ENCODE measurements at places on chromosomes 5 and 9.

GRCh38 chr9:110844121-110844520 lies 175.5 kb downstream of the MUSK start:
- DNase-seq = no peak

DNA sequence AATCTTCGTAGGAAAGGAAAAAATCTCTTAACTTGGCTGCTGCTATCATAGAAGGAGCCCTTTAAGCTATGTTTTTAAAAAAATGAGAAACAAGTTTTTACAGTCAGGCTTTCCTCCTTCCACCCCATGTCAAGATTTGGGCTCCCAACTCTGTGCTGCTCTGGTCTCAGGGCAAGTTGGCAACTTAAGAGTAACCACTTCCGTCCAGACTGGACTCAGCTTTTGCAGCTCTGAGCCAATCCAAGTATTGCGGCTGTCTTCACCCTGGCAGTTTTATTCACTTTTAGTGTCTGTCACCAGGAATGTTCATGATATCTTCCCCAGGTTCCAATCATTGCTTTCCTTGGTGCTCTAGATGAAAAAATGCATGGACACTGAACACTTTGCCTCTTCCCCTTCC lies 115.9 kb upstream of the GAS1 start:
- DNase-seq = no peak

DNA sequence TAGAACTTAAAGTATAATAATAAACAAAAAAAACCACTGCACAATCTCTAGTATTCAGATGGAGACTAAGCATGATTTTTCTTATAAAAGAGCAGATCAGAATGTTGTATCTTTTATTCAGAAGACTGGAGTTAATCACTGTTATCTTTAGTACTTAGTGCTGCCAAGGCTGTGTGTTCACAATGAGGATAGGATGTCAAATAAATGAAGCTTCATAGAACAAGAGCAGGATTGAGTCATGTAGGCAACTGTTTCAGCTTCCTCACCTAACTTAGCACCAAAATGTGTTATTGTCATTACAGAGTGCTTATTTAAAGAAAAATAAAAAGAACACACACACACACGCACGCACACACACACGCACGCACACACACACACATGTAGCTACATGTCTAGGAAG lies 58.1 kb upstream of the CDKN2B start:
- no peak for DNase-seq

- DNase-seq = peak; percentile 6
Observed at GRCh38 chr5:1004461-1005248, 3.9 kb upstream of the NKD2 start.

GRCh38 chr5:10689391-10690081 lies 71.5 kb downstream of the DAP start:
- no peak for DNase-seq

DNA sequence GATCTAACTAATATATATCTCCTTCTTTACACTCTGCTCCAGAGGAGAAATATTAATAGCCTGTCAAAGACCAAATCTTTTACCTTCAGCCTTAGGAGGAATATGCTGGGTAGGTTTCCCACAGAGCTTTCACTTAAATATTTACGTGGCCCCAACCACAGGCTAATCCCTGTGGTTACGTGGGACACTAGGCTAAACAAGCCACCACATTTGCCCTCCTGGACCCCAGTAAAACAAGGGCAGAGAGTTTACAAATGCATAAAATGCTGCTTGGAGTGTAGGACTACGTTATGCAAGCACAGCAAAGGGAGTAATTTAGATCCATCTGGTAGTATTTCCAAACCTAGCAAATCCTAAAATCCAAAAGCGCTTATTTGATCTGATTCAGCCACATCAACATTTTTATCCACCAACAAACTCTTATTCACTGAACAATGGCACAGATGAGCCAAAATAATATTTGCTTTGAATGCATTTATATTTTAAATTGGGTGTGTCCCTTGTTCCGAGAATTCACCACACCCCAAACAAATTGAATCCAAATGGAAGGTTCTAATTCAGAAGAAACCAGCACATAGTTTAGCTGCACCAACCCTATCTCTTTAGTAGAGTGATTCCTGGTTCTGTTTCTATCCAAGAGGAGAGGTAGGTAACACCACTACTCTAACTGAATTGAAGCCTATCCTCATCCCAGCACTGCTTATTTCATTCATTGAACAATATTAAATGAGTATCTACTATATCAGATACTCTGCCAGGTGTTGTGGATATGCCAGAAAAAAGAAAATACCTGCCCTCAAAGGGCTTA lies 179.0 kb downstream of the TSSK1B start:
- DNase-seq = no peak

DNA sequence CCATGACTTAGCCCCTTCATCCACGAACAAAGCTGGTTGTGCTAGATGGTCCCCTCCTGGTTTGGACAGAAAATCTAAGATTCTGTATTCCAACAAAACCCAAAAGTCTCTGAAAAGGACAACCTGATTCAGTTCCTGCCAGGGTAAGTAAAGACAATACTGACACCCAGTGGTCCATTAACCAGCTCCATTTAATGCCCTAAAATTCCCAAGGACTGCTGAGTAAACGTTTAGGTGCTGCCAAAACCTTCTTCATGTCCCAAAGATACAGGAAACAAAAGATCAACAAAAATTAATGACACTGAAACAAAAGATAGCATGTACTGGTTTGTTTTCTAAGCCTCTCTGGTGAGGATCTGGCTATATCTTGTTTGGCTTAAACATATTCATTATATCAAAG lies 25.3 kb upstream of the PPP1R2B start:
- DNase-seq = peak; percentile 69

- peak; percentile 35 for DNase-seq
Observed at GRCh38 chr9:90641884-90642487, 638 bp downstream of the DIRAS2 start.

GRCh38 chr9:16044579-16044881 lies 491.7 kb downstream of the CCDC171 start:
- no peak for DNase-seq

GRCh38 chr9:99197124-99197630 lies 24.6 kb downstream of the ALG2 start:
- DNase-seq = no peak

- no peak for DNase-seq
Observed at GRCh38 chr9:111805830-111806241, 11.1 kb upstream of the SHOC1 start.

DNA sequence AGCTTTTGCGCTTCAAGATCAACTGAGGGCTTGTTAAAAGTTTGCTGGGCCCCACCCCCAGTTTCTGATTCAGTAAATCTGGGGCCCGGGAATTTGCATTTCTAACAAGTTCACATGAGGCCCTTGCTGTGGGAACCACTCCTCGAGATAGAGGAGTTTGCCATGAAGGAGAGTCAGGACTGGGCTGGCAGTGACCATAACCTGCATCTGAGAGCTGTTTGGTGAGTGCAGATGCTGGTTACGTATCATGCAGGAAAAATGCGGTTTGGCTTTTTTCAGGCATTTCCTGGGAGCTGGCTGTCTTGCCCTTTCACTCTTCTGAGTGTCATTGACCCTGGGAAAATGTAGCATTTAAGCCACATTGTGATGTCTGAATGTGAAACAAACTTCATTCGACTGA lies 9.4 kb upstream of the ANGPTL2 start:
- DNase-seq = no peak

DNA sequence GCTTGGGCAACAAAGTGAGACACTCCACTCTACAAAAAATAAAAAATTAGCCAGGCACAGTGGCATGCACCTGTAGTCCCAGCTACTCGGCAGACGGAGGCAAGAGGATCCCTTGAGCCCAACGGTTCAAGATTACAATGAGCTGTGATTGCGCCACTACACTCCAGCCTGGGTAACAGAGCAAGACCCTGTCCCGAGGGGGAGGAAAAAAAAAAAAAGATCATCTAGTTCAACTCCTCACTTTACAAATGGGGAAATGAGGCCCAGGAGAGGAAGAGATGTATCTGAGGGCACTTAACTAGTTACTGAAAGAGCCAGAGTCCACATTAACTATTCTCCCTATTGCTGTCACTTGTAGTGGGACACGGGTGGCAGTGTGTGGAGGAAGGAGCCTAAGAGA lies 13.8 kb downstream of the PDCL start:
- DNase-seq = no peak

DNA sequence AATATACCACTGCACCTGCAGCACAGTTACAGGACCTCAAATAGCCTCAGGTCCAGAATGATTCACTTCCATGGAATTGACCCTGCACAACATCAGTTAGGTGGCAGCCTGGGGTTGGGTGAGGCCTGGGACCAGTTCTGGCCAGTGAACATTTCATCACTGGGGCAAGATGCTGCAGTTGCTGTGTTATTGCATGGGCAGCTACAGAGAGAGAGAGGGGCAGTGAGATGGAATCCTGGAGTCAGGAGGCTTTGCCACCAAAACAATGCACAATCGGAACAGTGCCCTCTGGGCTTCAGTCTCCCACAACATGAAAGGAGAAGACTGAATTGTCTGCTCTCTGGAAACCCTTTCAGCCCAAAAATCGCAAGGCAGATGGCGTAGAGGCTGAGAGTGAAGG lies 51.8 kb downstream of the SH3TC2 start:
- DNase-seq = peak; percentile 42

- no peak for DNase-seq
Observed at GRCh38 chr5:157864067-157864466, 5.1 kb upstream of the CLINT1 start.

- DNase-seq = no peak
Observed at GRCh38 chr5:43609752-43610151, 6.8 kb downstream of the NNT start.

DNA sequence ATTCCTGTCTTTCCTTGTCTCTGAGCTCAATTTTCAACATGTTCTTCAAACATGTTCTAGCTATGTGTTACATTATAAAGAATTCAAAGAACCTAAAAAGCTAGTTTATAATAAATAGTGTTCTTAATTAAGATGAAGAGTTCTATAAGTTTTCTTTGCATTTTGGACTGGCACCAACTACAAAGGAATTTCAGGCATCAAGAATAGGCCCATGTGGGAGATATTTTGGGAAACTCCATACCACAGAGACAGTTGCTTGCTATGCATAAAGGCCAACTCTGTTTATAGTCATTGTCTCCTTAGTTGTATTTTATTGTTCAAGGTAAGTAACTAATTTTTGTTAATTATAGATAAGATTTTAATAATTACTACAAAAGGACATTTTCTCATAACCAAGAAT lies 4.5 kb downstream of the SLF1 start:
- DNase-seq = no peak

DNA sequence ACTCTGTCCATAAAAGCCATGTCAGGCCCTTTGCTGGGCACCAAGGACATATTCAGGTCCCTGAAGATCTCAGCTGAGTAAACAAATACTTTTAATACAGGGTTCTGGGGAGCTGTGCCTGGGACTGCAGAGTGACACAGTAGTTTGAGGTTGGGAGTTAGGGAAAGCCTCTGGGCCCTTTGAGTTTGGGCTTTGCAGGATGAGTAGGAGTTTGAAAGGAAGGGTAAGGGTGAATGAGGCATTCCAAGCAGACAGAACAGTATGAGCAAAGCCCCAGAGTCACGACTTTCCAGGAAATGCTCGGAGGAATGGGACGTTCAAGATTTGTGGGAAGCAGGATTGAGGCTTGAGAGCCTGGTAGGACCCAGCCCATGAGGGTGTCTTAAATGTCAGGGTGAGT lies 13.3 kb downstream of the CRB2 start:
- DNase-seq = no peak
